ENCODE measurements at places on chromosomes 2 and 18.

DNA sequence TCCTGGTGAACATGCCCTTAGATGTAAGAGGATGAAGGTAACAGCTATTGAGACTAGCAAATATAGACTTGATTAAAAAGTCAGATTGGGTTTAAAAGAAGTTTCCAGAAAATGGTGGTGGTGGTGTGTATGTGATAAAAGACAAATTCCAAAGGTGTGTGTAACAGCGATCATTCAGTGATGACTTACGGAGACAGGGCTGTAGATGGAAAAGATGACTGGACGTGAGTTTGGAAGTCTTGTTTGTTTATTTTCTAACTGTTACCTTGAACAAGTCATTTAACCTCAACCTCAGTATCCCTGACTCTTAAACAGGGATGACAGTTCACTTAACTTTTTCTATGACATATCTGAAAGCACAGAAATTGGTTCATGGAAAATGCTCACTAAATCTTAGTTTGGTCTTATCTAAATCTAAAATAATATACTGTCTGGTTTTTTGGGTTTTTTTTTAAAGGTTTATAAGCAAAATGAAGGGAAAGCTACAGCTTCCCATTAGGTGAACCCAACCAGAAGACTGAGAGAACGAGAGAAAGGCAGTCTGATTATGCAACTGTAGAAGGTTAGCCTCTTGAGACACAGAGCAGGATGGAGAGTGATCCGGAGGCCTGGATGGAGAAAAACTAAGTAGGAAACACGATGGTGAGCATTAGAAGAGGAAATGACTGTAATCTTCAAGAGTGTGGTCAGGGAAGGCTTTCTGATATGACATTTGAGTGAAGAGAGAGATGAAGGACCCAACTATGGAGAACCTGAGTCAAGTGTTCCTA, 71.9 kb downstream of the TCF4 start:
- no peak for DNase-seq

DNA sequence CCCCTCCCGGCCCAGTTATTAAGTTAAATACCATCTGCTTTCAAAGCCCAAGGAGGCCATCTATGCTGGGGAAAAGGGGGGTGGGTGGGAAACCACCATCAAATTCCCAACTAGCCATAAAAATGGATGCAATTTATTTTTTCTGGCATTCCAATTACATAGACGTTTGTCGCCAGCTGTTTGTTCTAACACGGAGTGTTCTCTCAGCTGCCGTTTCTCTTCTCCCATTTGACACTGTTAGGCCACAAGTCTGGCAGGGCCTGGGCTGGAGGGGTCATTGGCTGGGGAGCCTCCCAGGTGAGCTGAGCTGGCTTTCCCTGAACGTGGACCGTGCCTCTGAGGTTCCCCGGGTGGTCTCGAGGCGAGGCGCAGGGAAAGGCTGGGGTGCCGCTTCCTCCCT, 16.6 kb downstream of the ATOH8 start:
- DNase-seq = no peak

GRCh38 chr2:100650151-100650550, 87.4 kb downstream of the PDCL3 start:
- no peak for DNase-seq

GRCh38 chr2:28356095-28356911, 36.4 kb upstream of the FOSL2 start:
- DNase-seq = peak; percentile 46

GRCh38 chr2:62076980-62077638, 118.8 kb upstream of the B3GNT2 start:
- DNase-seq = no peak

DNA sequence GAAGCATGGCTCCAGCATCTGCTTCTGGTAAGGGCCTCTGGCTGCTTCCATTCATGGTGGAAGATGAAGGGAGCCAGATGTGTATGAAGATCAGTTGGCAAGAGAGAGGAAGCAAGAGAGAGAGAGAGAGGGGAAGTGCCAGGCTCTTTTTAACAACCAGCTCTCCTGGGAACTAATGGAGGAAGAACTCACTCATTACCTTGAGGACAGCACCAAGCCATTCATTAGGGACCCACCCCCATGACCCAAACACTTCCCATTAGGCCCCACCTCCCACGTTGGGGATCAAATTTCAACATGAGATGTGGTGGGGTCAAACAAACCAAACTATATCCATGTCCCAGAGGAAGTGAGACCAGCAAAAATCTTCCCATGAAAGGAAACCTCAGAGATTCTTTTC, 124.8 kb upstream of the SIX2 start:
- no peak for DNase-seq

DNA sequence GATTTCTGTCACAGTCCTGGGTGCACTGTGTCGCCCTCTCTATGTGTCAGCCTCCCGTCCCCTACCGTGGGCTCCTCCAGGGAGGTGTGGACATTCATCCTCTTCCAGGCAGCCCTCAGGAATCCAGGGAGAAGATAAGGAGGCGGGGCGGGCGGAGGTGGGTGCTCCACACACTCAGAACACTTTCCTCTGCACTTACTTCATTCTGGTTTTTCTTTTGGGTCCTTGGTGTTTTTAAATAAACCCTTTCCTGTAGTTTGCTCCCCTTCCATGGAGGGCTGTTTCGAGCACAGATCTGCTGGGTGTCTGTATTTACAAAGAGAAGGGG, 183.9 kb downstream of the FAM210A start:
- no peak for DNase-seq

DNA sequence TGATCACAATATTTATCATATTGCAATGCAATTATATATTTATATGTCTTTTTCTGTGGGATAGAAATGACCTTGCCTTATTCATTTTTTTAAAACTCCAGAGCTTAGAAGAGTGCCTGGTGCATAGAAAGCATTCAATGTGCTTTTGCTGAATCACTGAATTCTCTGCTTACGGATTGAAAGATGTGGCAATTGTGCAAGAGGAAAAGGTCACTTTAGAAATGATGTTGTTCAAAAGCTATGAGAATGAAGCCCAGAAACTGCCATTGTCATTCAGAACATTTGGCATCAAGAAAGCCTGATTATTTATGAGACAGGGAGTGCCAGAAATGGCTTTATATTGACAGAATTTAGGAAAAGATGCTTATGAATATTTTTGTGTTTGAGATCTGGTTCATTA, 678.6 kb upstream of the CDH2 start:
- DNase-seq = no peak

- no peak for DNase-seq
Measured at GRCh38 chr2:120690521-120690920, 45.1 kb upstream of the GLI2 start.

DNA sequence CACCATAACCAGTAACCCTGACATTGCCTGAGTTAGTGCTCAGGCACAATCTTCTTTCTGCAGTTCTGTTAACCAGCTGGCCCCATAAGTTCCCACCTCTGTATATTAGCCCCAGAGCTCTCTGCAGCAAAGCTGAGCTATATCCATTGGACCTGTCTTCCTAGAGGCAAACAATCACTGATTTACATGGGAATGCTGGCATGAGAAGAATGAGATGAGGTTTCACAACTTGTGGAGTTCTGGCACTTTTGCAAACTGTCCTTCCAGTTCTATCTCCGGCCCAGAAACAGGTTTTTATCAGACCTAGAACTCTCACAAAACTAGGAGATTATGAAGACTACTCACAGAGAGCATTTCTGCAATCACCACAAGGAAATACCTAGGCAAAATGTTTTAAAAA, 7.9 kb upstream of the CCBE1 start:
- DNase-seq = no peak

- DNase-seq = peak; percentile 59
Measured at GRCh38 chr2:232325324-232326273, 53.0 kb upstream of the ALPP start.

DNA sequence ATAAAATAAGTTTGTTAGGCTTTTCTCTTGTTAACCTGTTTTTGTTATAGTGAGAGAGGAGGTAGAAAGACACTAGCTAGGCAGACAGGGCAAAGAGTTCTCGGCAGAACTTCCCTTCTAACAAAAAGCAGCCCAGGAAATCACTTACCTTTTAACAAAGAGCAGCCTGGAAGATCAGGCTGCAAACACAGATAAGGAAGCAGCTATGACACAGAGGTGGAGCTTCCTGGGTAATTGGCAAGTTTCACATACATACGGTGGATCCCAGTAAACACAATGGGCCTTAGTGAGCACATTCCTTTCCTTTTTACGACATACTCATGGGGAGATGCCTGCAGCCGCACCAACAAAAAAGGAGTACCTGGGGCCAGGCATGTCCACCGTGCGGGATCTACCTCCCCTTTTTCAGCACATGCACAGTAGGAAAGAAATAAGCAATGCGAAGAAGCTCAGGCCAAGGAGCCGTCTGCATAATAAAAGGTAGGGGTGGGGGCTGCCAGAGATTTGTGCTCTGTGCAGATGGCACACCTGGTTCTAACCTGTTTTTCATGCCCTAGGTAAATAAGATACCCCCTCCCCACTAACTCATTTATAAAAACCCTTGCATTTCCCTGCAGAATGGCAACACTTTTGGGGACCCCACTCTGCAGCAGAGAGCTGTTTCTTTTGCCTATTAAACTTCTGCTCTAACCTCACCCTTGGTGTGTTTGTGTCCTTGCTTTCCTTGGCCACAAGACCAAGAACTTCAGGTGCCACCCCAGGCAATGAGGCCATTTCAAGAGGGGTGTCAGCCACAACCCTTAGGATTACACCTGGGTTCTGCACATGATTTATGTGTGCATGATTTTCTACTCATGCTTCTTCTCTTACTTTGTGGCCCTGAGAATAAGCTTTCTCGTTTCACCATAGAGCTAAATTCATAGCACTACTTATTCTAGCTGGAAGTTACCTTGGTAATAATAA, 26.5 kb downstream of the MDH1 start:
- DNase-seq = no peak

- no peak for DNase-seq
Measured at GRCh38 chr2:72945450-72946019, 28.2 kb downstream of the EMX1 start.

GRCh38 chr2:42913280-42913878, 121.0 kb upstream of the HAAO start:
- DNase-seq = no peak

DNA sequence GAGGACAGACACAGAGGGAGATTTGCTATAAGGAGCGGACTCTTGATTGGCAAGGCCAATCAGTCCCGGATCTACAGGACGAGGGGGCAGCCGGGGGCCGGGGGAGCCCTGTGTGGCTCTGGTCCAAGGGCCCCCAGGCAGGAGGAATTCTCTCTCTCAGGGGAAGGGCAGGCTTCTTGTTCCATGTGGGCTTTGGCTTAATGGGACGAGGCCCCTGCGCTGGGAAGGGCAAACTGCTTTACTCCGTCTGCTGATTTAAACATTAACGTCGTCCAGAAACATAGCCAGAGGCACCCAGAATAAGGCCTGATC, 75.9 kb downstream of the TMEM18 start:
- no peak for DNase-seq

DNA sequence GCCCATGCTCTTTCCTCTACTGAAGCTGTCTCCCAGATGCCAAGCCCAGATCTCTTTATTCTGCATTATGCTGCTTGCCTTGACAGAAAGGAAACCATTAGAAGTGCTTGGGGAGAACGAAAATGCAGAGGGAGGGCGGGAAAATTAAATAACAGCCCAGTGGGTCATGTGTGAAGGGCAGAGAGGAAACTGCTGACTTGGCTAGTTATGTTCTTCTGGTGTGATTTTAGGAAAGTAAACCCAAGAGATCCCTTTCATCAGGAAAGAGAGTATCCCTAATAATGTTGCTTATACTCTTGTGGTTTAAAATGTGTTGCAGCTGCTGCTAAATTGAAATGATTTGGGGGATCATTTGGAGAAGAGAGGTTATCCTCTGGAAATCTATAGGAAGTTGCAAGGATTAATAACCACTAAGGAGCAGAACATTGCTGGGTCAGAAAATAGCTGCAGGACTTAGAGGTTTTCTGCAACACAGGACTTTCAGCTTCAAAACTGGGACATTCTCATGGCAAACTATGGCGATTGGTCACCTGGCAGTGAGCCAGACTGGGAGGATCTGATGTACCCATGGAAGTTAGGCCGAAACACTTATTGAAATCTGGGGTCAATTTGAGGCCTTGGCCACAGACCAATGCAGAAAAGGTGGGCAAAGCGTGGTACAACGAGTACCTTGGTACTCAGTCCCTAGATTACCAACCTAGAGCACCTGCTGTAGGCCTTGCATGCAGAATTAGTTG, 172.2 kb downstream of the TMEM247 start:
- DNase-seq = no peak

- no peak for DNase-seq
Measured at GRCh38 chr2:142966284-142966683, 88.8 kb downstream of the KYNU start.

- DNase-seq = no peak
Measured at GRCh38 chr2:11940121-11940743, 193.8 kb downstream of the LPIN1 start.

GRCh38 chr2:165275932-165276331, 36.7 kb downstream of the SCN2A start:
- DNase-seq = no peak

- DNase-seq = no peak
Measured at GRCh38 chr2:23301136-23301535, 83.8 kb upstream of the KLHL29 start.

DNA sequence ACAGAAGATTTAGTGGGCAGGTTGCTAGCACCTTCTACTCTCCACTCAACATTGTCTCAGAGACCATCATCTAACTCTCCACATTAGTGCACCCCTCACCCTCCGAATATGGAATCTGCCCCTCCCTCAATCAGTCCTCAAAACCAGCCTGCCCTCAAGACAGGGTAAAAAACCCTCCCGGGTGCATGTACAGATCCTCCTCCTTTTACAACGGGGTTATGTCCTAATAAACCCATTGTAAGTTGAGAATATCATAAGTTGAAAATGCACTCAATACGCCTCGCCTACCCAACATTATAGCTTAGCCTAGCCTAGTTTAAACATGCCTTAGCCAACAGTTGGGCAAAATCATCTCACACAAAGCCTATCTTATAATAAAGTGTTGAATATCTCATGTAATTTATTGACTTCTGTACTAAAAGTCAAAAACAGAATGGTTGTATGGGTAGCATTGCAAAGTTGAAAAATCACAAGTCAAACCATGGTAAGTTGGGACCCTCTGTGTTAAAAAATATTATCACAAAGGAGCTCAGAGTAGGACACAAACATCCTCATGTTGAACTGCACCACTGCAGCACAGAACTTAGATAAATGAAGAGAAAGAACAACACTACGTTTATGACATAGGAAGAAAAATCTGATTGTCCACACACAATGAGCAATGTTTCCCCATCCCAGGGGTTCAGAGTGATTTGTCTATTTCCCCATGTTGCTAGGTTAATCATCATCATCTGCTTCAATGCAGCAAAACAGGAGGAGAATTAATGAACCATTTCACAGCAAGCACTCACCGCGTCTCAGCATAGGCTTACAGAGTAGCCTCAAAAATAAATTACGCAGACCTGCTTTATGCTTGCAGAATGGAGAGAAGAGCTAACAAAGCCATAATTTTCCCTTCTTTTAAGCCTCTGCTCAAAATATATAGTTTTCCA, 184.1 kb upstream of the ARL4C start:
- DNase-seq = no peak

DNA sequence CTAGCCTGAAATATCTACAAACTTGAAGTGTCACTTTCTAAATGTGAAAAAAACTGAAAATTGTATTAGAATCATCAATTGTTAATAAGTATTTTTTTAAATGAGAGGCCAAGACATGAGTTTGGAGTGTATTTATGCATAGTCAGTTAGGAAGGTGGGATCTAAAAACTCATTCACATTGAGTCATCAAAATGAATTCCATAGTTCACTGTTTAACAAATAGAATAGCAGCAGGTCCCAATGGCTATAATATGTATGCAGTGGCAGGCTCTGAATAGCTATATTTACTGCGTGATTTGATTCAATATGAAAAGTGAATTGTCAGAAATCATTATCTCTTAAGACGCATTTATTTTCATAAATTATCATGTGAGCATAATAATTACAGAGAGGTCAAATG, 256.1 kb downstream of the ZNF385B start:
- no peak for DNase-seq

All from CD4-positive, alpha-beta T cell treated with Interleukin-6 for 4 hours (primary cell).